Tibial nerve (tissue), 4 donors: ENCODE measurements at places on chromosomes 5 and 9. TPM values are rescaled to one million over a fixed set of nuclear protein-coding genes. Genes with fewer than 3 reads are reported as not detected.

DNA sequence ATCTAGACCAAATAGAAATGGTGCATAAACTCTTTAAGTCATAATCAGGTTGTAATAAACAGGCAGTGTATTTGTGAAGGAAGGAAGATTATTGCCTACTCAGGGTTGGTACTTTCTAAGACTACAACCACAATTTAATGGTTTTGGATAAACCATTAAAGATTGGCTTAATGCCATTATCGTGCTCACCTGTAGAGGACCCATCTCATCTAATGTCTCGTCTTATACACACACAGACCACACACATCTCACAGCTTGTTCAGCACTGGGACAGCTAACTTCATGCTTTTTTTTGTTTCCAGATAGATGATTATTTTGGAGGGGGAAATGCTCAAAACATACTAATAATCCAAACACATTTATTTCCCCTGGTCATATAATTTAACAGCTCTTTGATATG, 175.7 kb upstream of the SLC12A2 start:
- no peak for DNase-seq

VCAN gene
- total RNA-seq: 75.3 TPM

SUB1 gene
- total RNA-seq: 78.0 TPM

DNA sequence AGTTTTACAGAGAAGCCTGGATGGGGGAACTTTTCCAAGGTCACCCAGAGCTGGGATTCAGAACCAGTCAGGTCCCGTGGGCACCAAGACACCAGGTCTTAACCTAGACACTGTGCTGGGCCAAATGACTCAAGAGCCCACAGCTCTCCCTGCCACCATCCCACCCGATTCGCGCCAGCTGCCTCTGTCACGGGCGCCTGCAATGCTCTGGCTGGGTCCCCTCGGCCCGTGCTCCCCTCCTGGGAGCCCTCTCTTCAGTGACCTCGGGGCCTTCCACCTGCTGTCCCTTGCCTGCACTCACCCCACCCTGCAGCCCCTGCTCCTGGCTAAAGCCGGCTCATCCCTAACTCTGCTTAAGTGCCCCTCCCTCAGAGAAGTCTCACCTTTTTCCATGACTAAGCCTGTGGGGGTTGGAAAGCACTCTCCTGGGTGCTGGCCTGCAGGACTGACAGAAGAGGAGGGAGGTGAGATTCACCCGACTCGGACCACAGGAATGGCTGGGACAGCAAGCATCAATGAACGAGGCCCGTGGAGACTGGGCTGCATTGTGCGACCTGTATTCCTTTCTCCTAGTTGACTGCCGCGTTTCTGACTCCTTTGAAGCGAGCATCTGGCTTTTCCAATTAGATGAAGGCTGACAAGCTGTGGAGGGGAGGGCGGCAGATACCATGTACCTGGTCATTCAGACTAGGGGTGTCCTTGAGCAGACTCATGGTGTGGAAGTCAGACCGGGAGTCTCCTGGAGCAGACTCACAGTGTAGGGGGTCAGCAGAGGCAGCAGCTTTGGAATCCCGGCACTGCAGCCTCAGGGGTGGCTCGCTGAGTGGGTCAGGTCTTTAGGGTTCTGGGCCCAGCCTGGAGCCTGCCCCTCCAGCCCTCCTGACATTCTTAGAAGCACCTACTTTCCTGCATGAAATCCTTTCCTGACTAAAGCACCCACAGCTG, 5.8 kb upstream of the IL4 start:
- DNase-seq: no peak

VDAC1 gene
- 70.4 TPM for total RNA-seq

GRCh38 chr5:130331332-130331731, 427.1 kb downstream of the CHSY3 start:
- no peak for DNase-seq

NEURL1B gene
- total RNA-seq: 93.2 TPM

CNTFR gene
- 19.8 TPM for total RNA-seq

AJM1 gene
- total RNA-seq: 3.6 TPM

GRCh38 chr5:159414021-159414420, 83.7 kb upstream of the IL12B start:
- no peak for DNase-seq

DNA sequence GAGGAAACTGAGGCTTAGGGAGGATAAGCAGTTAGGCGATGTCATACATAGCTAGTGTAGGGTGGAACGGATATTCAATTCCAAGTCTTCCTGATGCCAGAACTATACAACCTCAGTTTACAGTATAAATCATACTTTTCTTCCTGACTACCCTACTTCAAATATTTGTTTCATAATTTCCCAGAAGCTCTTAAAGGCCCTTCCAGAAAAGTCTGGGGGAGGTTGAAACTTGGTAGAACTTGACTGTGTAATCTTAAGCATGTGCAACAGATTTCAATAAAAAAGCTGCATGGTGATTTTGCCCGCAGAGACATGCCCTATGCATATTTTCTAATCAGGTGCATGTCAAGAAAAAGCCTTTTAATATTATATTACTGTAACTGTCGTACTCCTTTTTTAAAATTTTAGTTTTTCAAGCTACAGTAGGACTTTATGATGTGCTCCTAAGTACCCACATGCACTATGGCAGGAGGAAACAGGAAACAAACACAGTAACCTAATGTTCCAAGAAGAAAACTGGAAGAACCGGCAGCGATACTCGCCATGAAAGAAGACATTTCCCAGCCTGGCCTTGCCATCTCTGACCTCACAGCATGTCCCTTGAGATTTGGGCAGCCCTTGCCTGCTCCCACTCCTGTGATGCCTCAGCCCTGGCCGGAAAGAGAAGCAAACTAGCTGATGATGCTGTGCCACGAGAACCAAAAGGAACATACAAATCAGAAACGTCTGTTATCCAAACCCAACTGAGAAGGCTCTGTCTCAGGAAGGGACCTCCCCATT, 266.0 kb downstream of the EFNA5 start:
- DNase-seq: no peak

DNA sequence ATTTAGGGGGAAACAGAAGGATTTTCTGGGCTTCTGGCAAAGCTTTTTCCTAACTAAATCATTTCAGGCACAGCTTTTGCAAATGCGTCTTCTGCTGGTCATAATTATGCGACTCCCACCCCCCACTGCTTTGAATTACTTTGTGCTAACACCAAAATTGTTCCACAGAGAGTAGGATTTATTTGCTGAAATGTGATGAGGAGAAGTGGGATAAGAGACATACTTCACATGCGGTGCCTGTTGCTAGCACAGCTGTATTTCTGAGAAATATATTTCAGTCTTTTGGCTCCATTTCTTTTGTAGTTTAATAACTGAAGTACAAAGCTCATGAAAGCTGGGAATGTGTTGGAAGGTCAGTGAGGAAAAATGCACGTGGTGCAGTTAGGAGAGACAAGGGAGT, 83.2 kb upstream of the TAS2R1 start:
- no peak for DNase-seq

GRCh38 chr5:41852293-41852692, 17.9 kb downstream of the OXCT1 start:
- no peak for DNase-seq

ADCY2 gene
- total RNA-seq: 4.2 TPM

GRCh38 chr9:109011231-109011671, 2.0 kb downstream of the CTNNAL1 start:
- no peak for DNase-seq

PCDHB13 gene
- total RNA-seq: 8.7 TPM

- no peak for DNase-seq
Measured at GRCh38 chr5:164332349-164333196, 827.2 kb downstream of the MAT2B start.

ZNF462 gene
- total RNA-seq: 37.1 TPM

DNA sequence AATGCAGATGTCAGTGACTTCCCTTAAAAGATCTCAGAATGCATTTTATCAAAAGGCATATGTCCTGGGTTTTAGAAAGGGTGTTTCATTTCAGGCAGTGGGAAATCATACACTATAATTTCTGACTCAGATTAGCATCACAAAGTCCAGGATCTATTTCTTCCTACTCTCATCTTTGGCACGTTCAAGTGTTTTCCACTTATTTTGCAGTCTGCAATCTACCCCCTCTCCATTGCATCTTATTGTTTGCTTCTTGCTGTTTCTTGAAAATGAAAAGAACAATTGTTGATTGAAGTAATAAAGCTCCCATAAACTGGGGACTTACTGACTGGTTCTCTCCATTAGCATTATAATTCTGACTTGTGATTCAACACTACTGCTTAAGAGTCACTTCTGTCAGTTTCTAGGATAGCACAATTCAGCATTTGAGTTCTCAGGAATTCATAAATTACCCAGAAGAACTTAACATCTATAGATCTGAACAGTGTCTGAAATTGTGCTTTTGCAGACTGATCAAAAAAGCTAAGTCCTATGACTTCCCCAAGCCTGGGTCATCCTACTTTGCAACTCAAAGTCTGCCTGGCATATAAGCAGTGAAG, 332.9 kb downstream of the RASEF start:
- no peak for DNase-seq

- no peak for DNase-seq
Measured at GRCh38 chr9:131290036-131290766, 678 bp downstream of the PLPP7 start.

DNA sequence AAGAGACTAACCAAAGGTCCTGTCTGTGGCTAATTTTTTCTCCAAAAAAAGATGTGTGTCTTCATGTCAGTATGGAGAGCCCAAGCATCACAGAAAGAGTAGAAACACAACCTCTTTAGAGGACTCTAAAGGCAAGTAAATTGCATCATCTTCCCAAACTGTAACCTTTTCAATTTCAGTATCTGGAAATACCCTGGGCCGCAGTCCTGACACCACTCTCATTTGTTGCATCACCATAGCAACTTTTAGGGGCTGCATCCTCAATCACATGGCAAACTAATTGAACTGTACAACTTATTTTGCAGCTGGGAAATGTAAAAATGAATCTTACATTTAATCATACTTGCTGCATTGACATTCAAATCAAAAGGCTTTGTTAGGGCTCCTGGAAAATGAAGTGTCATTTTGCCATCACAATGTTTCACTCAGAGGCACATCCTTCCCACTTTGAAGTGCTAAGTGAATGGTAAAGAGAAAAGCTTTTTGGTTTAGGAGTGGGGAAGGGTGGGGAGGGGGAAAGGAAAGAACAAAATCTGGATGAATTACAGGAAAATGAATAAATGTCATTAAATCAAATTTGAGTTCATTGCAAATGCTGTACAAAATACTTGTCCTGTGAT, 60.6 kb upstream of the GRIA1 start:
- DNase-seq: no peak

- no peak for DNase-seq
Measured at GRCh38 chr9:93865716-93866115, 89.4 kb downstream of the BARX1 start.

- no peak for DNase-seq
Measured at GRCh38 chr5:111968459-111968858, 211.5 kb upstream of the NREP start.

DNA sequence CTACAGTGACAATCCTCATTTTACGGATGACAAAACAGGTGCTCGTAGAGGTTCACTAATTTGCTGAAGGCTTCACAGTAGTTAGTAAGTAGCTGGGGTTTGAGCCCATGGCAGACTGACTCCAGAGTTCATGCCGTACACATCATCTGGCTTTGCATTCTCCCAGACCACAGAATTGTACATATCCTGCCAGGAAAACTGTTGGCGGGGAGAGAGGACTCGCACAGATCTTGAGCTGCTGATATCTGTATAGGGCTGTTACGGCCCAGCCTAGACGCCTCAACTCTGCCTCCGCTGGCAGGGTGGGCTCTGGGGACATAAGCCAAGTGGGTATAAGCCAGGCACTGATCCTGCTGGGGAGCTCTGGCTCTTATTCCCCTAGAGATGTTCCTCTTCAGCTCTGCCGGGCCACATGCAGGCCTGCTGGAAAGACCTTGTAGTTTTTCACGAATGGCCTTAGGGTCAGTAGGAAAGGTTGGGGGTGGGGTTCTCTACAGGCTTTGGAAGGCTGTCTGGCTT, 16.3 kb downstream of the LARP1 start:
- no peak for DNase-seq

SPARC gene
- total RNA-seq: 918 TPM

DNA sequence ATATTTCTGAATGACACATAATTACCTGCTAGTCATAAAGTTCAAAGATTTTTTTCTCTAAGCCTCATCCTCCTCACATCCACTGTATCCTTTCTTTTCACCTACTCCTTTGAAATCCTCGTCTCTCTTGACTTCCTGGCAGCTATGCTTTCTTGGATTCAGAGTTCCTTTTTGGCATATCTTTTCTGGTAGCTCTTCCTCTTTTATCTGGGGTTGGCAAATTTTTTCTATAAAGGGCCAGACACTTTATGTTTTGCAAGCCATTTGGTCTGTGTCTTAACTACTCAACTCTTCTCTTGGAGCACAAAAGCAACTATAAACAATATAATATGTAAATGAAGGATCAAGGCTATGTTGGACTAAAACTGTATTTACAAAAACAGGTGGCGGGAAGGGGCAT, 197.5 kb downstream of the KIAA0825 start:
- no peak for DNase-seq

DNA sequence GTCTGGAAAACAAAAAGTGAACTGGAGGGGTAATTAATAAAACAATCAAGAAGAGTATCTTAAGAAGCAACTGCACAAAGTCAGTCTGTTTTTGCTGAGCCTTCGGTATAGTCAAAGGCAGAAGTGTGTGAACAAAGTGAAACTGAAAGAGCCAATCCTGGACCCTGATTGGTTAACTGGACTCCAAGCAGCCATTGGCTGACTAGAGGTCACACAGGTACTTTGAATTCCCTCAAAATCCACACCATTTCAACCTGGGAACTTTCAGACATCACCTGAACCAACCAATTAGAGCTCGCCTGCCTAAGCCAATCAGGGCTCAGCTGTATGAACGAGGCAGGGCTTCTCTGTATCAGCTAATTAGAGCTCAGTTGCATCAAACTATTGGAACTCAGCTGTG, 286.7 kb downstream of the TLE4 start:
- no peak for DNase-seq

DNA sequence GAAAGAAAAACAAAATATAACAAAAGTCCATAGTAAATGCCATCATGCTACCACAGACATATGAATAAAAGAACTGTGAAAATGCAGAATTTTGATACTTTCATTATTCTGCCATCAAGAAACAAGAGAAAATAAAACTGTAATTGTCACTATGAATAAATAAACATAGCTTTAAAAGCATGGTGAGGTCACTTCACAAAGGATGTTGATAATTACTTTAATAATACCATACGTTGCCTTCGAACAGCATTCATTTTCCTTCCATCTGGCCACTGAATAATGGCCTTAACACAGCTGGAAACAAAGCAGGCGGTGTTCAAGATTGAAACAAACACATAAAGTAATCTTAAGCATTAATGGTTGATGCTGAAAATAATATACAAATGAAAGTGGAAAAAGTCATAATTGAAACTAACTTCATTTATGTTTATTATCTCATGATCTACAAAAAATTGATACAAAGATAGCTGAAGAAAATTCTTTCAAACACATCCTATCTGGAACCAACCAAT, 102.0 kb downstream of the AGTPBP1 start:
- DNase-seq: no peak
